Kidney (tissue), 22 donors: ENCODE measurements at places on chromosomes 4 and X. TPM values are rescaled to one million over a fixed set of nuclear protein-coding genes. Genes with fewer than 3 reads are reported as not detected.

FOXR2 gene
- not detected for polyA plus RNA-seq

DNA sequence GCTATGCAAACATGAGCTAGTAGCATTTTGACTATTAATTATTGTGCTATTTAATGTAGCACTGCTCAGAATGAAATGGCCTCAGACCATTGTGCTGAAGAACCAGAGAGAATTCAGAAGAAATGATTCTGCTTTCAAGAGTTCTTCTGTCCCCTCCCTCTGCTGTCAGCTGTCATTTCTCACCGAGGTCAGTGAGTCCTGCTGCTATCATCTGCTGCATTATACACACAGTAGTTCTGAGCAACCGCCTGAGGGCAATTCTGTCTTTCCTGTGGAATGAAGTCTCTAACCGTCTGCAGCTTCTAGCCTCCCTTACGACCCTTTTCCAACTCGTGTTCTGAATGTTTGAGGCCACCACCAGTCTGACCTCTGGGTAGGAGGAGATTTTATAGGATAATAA, 249.4 kb downstream of the HNRNPD start:
- no peak for DNase-seq

GRCh38 chr4:2281575-2282343, 19.9 kb upstream of the MXD4 start:
- DNase-seq = no peak

DNA sequence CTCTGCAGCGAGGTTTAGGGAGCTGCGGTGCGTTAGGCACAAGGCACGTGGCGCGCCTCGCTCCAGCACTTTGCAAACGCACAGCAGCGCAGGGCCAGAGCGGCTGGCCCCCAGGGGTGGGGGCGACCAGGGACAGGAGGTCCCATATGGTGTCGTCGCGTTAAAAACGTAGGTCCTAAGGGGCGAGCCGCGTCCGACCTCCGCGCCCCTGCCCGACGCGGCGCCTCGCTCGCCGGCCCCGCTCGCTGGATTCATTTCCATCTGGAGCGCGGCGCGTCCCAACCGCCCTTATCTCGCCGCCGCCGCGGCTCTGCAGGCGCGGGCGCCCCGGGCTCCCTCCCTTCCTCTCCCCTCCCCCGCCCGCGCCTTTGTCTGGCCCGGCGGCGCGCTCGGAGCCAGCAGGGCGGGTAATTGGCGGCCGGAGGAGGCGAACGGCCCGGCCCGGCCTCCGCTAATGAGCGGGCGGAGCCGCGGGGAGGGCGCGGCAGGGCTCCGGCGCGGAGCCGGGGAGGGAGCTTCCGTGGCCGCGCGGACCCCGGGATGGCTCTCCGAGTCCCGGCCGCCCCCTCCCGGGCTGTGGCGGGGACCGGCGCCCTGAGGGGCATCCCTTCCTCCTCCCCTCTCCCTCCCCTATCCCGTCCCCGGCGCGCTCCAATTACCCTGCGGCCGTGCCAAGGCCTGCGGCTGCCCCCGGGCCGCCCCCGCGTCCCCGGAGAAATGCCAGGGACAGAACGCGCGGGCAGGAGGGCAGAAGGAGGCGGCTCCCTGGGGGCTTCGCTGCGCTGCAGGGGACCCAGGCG, 409.0 kb downstream of the BCOR start:
- peak; percentile 92 for DNase-seq

DNA sequence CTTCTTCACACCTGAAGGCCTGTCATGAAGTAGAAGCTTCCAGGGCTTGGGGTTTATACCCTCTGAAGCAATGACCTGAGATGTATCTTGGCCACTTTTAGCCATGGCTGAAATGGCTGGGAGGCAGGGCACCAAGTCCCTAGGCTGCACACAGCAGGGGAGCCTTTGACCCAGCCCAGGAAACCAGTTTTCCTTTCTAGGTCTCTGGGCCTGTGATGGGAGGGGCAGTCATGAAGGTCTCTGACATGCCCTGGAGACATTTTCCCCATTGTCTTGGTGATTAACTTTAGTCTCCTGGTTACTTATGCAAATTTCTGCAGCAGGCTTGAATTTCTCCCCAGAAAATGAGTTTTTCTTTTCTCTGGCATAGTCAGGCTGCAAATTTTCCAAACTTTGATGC, 511.0 kb upstream of the KLHL4 start:
- no peak for DNase-seq

DNA sequence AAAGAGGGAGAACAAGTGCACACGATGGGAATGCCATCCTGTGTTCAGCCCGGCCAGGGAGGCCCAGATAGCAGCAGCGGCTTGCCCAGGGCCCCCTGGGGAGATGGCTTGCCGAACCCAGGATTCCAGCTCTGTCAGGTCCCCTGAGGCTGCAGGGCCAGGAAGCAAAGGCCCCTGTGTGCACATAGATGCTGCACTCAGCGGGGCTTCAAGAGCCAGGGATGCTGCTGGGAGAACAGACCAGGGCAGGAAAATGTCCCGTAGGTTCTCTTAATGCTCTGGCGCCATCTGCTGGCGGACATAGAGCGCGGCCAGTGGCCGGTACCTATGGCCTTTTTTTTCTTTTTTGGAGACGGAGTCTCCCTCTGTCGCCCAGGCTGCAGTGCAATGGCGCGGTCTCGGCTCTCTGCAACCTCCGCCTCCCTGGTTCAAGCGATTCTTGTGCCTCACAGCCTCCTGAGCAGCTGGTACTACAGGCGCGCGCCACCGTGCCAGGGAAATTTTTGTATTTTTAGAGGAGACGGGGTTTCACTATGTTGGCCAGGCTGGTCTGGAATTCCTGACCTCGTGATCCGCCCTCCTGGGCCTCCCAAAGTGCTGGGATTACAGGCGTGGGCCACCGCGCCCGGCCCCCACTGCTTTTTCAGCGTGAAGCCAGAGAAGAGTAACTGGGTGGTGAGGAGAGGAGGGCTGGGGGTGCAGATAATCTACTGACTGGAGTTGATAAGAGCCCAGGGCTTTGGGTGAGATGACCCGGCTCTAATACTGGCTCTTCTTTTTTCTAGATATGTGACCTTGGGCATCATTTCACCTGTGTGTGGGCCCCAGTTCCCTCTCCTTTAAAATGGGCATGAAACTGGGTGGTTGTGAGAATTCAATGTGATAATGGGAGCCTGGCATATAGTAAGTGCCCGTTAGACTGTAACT, 22.5 kb downstream of the MED28 start:
- DNase-seq = peak; percentile 85

GRCh38 chr4:24521544-24521943, 62.8 kb downstream of the DHX15 start:
- no peak for DNase-seq

GRCh38 chrX:142312591-142312990, 107.5 kb upstream of the MAGEC2 start:
- DNase-seq = no peak
